ENCODE measurements at places on chromosomes 16 and 17.

GRCh38 chr17:63279498-63280230 lies 166.4 kb downstream of the CYB561 start:
- DNase-seq, result peak; percentile 90

GRCh38 chr16:27326738-27327585 lies 13.2 kb downstream of the IL4R start:
- peak; percentile 96 for DNase-seq

DNA sequence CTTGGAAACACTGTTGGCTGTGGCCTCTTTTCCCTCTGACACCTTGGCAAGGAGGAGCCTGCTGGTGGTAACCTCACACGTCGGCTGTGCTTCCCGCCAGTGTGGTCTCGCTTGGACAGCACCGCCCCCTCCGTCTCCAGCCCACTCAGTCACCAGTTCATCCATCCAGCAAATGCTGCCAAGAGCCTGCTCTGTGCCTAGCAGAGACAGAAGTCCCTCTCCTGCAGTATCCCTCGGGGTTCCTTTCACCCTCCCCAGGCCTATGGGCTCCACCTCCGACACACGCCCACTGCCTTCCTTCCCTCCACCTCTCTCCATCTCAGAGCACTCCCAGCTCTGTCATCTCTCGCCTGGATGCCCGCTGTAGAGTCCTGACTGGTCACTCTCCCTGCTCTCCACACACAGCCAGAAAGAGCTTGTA lies 12.3 kb downstream of the CACNG4 start:
- no peak for DNase-seq

DNA sequence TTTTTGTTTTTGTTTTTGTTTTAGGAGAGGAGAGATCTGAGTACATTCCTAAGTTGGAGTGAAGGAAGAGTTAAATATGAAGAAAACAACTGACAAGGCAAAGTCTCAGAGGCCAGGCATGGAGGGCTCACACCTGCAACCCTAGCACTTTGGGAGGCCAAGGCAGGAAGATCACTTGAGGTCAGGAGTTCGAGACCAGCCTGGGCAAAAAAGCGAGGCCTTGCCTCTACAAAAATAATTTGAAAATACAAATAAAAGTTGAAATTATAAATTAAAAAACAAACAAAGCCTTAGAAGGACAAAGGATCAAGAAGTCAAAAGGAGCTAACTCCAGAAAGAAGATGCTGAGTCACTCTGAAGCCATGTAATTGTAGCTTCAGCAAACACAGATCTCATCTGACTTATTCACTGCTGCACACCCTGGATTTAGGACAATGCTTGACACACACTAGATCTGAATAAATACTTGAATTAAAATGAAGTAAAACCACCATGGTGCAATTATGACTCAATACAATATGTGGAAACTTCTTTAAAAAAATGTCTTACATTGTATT lies 9.1 kb downstream of the CEP20 start:
- peak; percentile 91 for DNase-seq

GRCh38 chr17:60959011-60959410 lies 281.4 kb downstream of the BCAS3 start:
- DNase-seq, result peak; percentile 78

DNA sequence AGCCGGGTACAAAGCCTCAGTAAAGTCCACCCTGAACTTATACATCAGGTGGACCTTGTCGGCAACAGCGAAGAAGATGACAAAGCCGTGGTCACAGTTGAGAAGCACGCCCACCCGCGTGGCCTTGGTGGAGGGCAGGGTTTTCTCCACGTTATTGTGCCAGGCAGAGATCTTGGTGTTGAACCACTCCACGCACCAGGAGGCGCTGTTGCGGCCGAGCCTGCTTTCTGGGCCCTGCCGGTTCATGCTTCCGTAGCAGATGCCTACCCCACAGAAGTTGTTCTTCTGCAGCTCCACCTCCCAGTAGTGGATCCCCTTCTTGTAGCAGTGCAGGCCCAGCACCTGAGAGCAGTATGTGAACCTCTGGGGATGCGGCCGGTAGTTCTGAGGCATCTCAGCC lies 22.1 kb downstream of the TRIM25 start:
- DNase-seq, result no peak

GRCh38 chr16:2960183-2961010 lies 3.7 kb upstream of the KREMEN2 start:
- no peak for DNase-seq

- DNase-seq, result no peak
These were observed 676 bp downstream of the CPD start for GRCh38 chr17:30379303-30379902.

Data from HCEC 1CT (cell line).